ENCODE measurements at places on chromosomes 1 and 21.
A peak's percentile ranks its signal among the peaks of the same experiment; 100 is the strongest.

DNA sequence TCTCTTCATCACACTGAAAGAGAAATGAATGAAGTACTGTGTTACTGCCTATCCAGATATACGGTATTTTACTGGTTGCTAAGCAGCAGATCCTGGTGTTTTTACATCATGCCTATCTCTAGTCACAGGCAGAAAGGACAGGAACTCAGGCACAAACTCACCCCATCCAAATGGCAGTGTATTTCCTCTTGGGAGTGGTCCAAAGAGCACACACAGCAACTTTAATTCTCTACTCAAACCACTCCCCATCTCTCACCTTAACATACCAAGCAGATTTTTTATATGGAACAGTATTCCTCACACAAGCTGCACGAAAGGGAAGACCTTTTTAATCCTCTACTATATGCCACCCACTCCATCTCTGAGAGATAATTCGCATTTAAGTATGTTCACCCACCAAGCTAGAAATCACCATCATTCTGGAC is 27.3 kb downstream of the EIF4G3 start:
- no peak for DNase-seq
- H3K4me1 ChIP-seq = no peaks in the 10 kb centered on the region
- no peak overlapping the region for H3K27ac ChIP-seq
- no peak overlapping the region for H3K4me3 ChIP-seq
- H3K27me3 ChIP-seq = no peaks in the 10 kb centered on the region

- no peak overlapping the region for H3K4me3 ChIP-seq
- H3K27me3 ChIP-seq = no peaks in the 10 kb centered on the region
- H3K27ac ChIP-seq = no peak overlapping the region
- H3K4me1 ChIP-seq = peaks cover under 1% of the 10 kb centered on the region
- DNase-seq = no peak
These were observed 22.9 kb downstream of the PADI4 start for GRCh38 chr1:17330856-17331255.

GRCh38 chr1:63784489-63785390 is 10.9 kb downstream of the ROR1 start:
- H3K27me3 ChIP-seq = peaks cover 23% of the 10 kb centered on the region
- H3K36me3 ChIP-seq = no peaks in the 10 kb centered on the region
- DNase-seq = no peak
- no peak overlapping the region for H3K27ac ChIP-seq
- no peaks in the 10 kb centered on the region for H3K4me1 ChIP-seq

DNA sequence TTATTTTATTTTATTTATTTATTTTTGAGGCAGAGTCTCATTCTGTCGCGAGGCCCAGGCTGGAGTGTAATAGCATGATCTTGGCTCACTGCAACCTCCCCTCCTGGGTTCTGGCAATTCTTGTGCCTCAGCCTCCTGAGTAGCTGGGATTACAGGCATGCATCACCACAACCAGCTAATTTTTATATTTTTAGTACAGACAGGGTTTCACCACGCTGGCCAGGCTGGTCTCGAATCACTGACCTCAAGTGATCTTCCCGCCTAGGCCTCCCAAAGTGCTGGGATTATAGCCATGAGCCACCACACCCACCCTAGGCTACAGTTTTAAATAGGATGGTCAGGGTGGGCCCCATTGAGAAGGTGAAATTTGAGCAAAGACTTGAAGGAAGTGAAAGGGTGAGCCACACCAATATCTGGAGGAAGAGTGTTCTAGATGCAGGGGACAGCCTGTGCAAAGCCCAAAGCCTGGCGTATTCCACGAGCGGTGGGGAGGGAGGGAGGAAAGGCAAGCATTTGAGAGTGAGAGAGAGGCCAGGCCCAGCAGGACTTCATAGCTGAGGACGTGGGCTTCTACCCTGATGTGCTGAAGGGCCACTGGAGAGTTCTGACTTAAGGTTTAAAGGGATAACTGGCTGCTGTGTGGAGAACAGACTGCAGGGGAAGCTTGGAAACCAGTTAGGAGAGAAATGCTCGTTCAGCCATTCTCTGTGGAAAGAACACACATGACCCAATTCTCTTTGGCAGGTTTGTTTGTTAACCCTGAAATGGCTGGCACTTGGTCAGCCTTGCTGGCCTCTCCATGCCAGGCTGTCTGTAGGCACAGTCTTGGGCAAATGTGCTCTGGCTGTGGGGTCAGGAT is 62.6 kb upstream of the FAM20B start:
- H3K27me3 ChIP-seq = no peaks in the 10 kb centered on the region
- H3K4me1 ChIP-seq = no peaks in the 10 kb centered on the region
- no peak overlapping the region for H3K4me3 ChIP-seq
- DNase-seq = no peak

DNA sequence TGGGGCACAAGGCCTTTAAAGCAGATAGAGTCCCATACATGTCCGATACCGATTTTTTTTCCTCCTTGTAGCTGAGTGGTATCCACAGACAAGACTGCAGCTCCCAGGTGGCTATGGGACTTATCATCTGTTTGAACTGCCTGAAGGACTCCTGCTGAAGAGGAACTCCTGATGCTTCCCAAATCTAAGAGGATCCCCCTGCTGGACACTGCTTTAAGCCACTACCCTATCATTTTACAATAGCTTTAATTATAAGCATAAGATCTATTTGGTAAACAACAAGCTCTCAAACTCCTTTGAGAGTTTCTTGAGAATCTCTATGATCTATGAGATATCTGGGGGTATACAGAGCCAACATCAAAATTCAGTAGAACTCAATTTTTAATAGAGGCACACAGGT is 11.7 kb downstream of the NDC1 start:
- H3K4me1 ChIP-seq = no peaks in the 10 kb centered on the region
- no peak overlapping the region for H3K27ac ChIP-seq
- no peak for DNase-seq

DNA sequence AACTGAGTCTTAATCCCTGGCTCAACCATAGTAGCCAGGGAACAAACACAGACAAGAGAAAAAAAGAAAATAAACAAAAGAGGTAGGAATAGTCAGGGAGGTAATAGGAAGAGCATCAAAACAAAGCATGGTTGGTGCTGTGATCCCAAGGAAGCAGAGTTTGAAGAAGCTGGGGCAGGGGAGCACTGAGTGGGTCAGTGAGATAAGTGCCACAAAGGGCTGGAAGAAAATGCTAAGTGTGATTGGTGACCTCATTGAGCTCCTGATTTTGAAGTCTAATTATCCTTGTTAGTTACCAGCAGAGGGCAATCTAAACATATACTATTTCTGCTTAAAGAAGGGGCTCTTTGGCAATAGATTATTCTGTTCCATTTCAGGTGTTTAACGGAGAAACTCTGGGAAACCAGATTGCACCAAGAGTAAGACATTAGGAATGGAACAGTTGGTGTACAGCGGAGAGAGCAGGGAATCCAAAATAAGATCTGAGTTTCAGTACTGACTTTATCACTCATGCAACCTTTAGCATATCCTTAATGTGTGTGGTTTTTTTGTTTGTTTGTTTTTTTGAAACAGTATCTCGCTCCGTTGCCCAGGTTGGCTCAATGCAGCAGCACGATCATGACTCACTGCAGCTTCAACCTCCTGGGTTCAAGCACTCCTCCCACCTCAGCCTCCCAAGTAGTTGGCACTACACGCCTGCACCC is 30.7 kb upstream of the KIAA1614 start:
- peaks cover 3% of the 10 kb centered on the region for H3K36me3 ChIP-seq
- no peak for DNase-seq
- no peaks in the 10 kb centered on the region for H3K4me1 ChIP-seq
- peak overlapping the region; percentile 35 for H3K27ac ChIP-seq
- H3K27me3 ChIP-seq = no peaks in the 10 kb centered on the region

DNA sequence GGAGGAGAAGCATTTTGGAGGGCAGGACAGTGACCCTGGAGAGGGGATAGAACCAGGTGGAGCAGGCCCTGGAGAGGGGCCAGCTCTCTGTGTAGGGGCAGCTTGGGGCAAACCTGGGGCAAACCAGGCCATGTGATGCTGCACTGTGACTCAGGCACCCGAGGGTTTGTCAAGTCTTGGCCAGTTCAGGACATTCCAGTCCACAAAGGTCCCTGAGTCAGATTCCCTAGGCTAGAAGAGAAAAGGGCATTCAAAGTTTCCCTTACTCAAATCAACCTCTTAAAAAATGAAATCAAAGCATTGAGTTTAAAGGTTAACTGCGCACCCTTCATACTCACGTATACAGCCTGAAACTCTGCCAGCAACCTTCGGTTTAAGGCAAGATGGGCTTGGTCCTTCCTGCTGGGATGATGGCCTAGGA is 25.2 kb upstream of the PLA2G2C start:
- H3K4me3 ChIP-seq = no peak overlapping the region
- H3K27me3 ChIP-seq = peaks cover 36% of the 10 kb centered on the region
- no peaks in the 10 kb centered on the region for H3K36me3 ChIP-seq
- DNase-seq = no peak

GRCh38 chr1:214102907-214103306 is 115.1 kb downstream of the PROX1 start:
- no peaks in the 10 kb centered on the region for H3K36me3 ChIP-seq
- DNase-seq = no peak
- no peak overlapping the region for H3K27ac ChIP-seq
- peaks cover 5% of the 10 kb centered on the region for H3K27me3 ChIP-seq

DNA sequence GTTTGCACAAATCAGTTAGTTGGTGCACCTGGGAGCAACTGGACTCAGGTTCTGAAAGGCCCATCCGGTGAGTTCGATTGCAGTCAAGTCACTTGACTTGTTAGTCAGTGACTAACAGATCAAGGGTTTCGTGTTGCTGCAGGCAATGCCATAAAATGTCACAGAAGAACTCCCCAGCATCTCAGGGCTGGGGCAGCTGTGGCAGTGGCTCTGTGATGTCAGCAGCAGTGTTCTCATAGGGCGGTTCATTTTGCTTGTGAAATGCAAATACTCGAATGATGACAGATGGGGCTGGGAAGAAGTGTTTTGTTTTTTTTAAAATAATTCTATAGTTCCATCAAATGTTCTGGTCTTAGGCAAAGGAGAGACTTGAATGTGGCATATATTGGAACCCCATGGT is 287.8 kb downstream of the LMX1A start:
- H3K4me3 ChIP-seq = no peak overlapping the region
- H3K27me3 ChIP-seq = no peaks in the 10 kb centered on the region
- no peak overlapping the region for H3K27ac ChIP-seq
- no peaks in the 10 kb centered on the region for H3K4me1 ChIP-seq
- no peaks in the 10 kb centered on the region for H3K36me3 ChIP-seq
- no peak for DNase-seq

GRCh38 chr1:215523128-215523861 is 43.8 kb upstream of the KCTD3 start:
- H3K36me3 ChIP-seq = no peaks in the 10 kb centered on the region
- no peak for DNase-seq
- H3K4me1 ChIP-seq = no peaks in the 10 kb centered on the region

GRCh38 chr21:39065917-39066316 is 117.3 kb downstream of the PSMG1 start:
- no peaks in the 10 kb centered on the region for H3K36me3 ChIP-seq
- no peak overlapping the region for H3K4me3 ChIP-seq
- H3K27ac ChIP-seq = no peak overlapping the region
- peaks cover 23% of the 10 kb centered on the region for H3K27me3 ChIP-seq
- H3K4me1 ChIP-seq = no peaks in the 10 kb centered on the region
- no peak for DNase-seq

DNA sequence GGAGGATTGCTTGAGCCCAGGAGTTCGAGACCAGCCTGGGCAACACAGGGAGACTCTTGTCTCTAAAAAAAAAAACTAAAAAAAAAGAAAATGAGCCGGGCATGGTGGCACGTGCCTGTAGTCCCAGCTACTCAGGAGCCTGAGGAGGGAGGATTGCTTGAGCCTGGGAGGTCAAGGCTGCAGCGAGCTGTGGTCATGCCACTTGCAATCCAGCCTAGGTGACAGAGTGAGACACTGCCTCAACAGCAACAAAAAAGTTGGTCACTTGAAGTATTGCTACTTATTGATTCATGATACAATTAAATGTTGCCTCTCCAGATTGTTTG is 57.9 kb upstream of the CXADR start:
- H3K4me3 ChIP-seq = peak overlapping the region; percentile 66
- H3K36me3 ChIP-seq = no peaks in the 10 kb centered on the region
- H3K27ac ChIP-seq = no peak overlapping the region
- peaks cover 15% of the 10 kb centered on the region for H3K27me3 ChIP-seq

- H3K4me1 ChIP-seq = no peaks in the 10 kb centered on the region
- no peak for DNase-seq
- no peak overlapping the region for H3K4me3 ChIP-seq
- H3K27ac ChIP-seq = no peak overlapping the region
- H3K27me3 ChIP-seq = no peaks in the 10 kb centered on the region
These were observed 3.5 kb upstream of the UTS2 start for GRCh38 chr1:7856345-7856744.

GRCh38 chr21:15138490-15138889 is 73.7 kb upstream of the NRIP1 start:
- no peak overlapping the region for H3K4me3 ChIP-seq
- no peak for DNase-seq
- peaks cover 7% of the 10 kb centered on the region for H3K27me3 ChIP-seq
- no peaks in the 10 kb centered on the region for H3K4me1 ChIP-seq

GRCh38 chr1:6308449-6308848 is 47.6 kb upstream of the GPR153 start:
- no peak overlapping the region for H3K4me3 ChIP-seq
- no peak overlapping the region for H3K27ac ChIP-seq
- peaks cover 3% of the 10 kb centered on the region for H3K36me3 ChIP-seq
- H3K27me3 ChIP-seq = no peaks in the 10 kb centered on the region

GRCh38 chr1:241849345-241849695 is 1.3 kb downstream of the EXO1 start:
- H3K4me3 ChIP-seq = peak overlapping the region; percentile 99
- no peak for DNase-seq
- peaks cover 15% of the 10 kb centered on the region for H3K36me3 ChIP-seq
- H3K27me3 ChIP-seq = no peaks in the 10 kb centered on the region

DNA sequence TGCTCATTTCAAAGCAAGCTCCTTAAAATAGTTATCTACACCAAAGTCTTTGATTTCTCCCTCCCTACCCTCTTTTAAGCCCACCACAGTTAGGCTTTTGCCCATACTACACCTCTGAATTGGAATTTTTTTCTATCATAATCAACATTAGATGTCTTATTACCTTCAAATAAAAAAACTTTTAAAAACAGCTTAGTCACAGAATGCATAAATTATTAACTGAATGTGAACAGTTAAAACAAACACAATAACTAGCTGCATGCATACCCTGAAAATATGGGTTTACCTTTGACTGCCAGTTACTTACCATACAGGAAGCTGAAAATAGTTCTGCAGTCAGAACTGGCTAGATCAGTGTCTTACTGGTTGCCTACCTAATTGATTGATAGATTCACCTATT is 210.9 kb downstream of the TGFB2 start:
- H3K4me1 ChIP-seq = no peaks in the 10 kb centered on the region
- no peaks in the 10 kb centered on the region for H3K27me3 ChIP-seq
- no peak overlapping the region for H3K27ac ChIP-seq
- no peak for DNase-seq
- no peak overlapping the region for H3K4me3 ChIP-seq

DNA sequence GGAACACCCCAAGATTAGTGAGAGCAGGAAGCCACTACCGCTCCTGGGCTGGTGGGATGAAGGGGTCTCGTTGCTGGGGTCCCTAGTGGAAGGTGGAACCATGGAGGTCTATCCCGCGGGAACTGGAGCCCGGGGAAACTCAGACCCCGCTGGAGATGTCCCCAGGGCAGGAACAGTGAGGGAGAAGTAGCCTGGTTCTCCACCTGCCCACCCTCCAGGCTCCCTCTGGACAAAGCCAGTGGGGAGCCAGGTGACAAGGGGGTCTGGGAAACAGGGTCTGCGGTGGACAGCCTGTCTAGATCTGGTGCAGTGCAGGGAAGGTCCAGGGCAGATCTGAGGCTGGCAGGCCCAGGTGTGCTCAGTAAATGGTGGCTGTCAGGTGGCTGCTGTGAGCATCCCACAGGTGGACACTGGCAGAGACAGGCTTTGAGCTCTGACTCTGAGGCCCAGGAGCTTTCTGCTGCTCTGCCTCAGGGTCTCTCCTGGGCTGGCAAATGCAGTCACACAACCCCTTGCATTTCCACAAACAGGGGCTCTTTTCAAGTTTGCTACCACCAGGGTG is 88.0 kb upstream of the TLR5 start:
- H3K4me3 ChIP-seq = peak overlapping the region; percentile 71
- no peak overlapping the region for H3K27ac ChIP-seq
- no peak for DNase-seq
- peaks cover 85% of the 10 kb centered on the region for H3K4me1 ChIP-seq

Data from activated T-cell treated with anti-CD3 and anti-CD28 coated beads, Interleukin-2, amount 50 U/mL, for 72 hours (primary cell).